HCT116 (cell line): ENCODE measurements at places on chromosomes 16 and 17.

- no peak for DNase-seq
Observed at GRCh38 chr17:30165147-30165546, 48.5 kb downstream of the NSRP1 start.

DNA sequence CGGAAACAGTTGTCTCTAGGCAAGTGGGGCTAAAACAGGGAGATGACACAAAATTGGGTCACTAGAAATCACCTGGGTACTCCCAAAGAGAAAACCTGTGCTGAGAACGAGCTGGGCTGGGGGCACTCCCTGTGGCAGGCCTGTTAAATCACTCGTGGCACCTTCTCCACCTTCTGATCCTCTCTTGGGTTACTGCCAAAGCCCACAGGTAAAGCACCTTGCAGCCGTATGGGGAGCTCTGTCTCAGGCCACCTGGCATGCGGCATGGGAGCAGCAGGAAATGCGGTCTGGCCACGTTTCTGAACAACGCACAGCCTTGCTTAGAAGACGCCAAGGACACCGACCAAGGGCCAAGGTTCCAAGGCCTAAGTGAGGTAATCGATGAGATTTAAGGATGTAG lies 21.5 kb upstream of the ICAM2 start:
- DNase-seq = no peak

- no peak for DNase-seq
Observed at GRCh38 chr17:19273731-19274130, 36.6 kb downstream of the EPN2 start.

GRCh38 chr16:84139628-84140258 lies 5.2 kb downstream of the HSDL1 start:
- DNase-seq = no peak

- DNase-seq = no peak
Observed at GRCh38 chr17:77817953-77818352, 140.6 kb upstream of the TNRC6C start.

DNA sequence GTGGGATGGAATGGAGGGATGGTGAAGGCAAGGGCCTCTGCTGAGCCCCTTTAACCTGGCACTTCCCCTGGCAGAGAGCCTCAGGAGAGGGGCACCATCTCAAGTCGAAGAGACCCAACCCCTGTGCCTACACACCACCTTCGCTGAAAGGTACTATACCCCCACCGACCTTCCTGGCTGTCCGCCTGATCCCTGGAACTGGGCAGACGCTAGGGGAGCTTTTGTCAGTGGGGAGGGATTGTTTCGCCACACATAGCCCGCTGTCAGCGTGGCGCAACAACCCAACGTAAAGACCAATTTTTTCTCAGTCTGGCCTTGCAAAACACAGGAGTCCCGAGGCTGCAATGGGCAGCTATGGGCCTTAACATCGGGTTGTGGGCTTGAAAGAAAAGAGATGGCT lies 3.1 kb downstream of the PPP1R1B start:
- DNase-seq = no peak

DNA sequence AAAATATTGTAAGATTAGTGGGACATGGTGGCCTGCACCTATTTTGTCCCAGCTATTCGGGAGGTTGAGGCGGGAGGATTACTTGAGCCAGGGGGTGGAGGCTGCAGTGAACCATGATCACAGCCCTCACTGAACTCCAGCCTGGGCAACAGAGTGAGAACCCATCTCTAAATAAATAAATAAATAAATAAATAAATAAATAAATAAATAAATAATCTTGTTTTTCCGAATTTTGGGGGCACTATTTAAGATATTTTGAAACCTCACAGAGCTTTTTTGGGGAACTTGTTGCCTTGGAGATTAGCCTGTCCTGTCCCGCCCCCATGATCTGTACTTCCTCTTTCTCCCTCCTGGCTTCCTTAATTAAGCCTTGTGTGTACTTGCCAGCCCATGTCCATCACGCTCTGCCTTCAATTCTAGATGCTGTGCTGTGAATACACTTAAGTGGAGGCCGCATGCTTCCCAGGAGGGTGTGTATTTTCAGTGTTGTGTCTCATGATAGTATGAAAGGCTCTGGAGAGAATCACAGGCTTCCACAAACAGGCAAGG lies 4.4 kb downstream of the LGALS9 start:
- DNase-seq = no peak

- DNase-seq = no peak
Observed at GRCh38 chr17:4545217-4545951, 9.8 kb downstream of the MYBBP1A start.

DNA sequence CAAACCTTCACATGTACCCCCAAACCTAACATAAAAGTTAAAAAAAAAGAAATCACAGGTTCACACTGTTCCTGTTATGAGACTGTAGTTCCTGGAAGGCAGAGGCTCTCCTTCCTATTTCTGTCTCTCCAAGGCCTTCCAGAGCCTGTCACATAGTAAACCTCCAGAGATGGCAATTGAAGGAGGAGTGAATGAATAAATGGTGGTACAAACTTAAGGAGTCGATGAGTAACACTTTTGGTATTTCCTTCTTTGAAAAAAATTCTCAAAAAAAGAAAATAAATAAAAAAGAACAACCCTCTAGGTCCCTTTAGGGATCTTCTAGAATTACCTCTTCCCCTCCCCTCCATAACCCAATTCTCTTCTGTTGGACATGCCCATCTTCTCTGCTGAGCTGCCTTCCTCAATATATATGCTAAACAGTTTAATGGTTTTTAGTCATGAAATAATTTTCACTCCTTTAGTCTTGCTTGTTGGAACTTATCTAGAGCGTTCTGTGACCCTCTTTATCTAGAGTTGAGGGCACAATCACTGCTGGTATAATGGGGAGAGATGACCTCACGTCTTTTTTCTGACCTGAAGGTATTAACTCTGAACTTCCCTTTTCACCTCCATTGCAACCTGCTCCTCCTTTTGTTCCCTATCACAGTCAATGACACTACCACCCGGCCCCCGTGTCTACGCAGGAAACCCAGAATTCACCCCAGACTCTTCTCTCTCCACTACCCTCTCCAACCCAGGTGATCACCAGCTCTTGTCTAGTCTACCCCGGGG lies 1.7 kb upstream of the TAF15 start:
- DNase-seq = no peak

DNA sequence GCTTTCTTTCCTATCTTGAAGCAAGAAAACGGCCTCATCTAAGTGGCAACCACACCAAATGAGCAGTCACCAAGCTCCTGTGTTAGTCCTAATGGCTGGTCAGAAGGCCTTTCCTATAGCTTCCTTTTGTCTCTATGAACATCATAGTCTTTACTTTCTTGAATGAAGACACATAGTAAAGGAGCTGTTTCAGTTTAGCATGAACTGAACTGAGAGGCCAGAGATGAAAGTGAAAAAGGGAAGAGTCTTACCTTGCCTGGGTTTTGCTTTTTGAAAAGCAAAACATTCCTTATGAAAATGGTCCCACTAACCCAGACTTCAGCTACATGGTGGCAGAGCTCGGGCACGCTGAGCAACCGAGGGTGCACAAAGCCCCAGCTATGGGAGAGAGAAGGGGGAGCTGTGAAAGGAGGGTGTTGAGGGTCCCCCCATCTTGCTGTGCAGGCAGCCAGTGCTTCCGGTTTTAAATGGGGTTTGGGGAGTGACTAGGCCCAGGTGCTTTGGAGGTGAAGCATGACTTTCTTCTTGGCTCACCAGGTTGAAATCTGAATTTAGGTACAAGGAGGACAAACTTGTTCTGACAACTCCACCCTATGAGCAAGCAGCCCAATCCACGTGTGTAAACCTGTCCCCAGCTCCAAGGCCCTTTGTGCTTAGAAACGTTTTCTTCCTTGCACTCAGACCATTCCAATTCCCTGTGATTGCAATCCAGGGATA lies 9.1 kb upstream of the PSMC3IP start:
- DNase-seq = no peak

DNA sequence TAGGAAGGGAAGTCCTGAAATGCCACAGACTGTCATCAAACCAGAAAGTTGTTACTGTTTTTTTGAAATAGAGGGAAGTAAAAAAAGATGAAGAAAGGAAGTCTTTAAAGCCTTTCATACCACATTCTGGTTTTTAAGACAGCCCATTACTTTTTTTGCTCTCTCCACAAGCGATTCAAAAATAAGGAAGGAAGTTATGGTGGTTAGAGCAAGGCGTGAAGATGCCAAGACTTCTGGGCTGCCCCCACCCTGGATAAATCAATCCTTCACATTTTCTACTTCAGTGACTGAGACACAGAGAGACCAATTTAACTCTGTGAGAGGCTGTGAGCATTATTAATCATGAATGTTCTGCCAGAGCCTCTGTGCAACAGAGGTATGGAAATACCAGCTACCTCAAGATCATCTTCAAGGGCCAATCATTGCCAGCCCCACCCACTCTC lies 82.3 kb upstream of the BCAR1 start:
- DNase-seq = no peak

GRCh38 chr17:44970136-44970741 lies 2.1 kb upstream of the C1QL1 start:
- no peak for DNase-seq

DNA sequence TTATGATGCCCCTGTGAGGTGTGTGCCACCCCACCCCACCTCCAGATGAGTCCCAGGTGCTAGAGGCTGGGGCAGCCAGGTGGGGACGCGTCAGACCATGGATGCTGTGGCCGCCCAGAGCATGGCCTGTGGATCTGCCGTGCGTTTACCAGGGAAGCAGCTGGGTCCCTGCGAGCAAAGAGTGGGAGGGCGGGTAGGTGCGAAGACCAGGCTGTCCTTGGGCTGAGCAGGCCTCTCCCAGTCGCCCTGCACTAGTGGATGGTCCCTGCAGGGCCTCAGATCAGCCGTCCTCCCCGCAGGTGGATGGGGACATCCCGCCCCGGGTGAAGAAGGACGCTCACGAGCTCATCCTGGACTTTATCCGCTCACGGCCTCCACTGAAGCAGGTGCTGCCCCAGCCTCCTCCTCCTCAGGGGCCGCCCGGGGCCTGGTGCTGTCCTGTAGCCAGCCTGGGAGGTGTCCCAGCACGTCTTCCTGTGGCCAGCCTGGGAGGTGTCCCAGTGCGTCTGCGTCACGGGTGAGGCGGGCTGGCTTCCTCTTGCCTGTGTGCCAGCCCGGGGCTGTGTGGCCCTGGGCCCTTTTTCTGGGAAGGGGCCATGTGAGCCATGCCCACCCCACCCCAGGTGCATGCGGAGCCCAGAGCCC lies 18.0 kb upstream of the TCF25 start:
- DNase-seq = no peak

DNA sequence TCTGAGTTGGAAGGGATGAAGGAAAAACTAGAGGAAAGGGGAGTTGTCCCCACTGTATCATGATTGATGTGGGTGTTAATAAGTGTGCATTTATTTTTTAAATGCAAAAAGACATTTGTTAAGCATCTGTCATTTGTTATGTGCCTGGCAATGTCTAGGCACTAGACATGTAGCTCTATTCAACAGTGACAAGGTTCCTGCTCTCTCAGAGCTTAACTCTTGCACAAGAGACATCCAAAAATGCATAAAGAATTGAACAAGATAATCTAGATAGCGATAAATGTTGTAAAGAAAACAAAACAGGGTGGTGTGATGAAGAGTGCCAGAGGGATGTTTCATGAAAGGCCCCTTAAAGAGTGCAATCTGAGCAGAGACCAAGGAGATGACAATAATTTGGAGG lies 148.9 kb downstream of the TOX3 start:
- DNase-seq = no peak
